ENCODE measurements at places on chromosomes 6 and 20. TPM values are rescaled to one million over a fixed set of nuclear protein-coding genes. Genes with fewer than 3 reads are reported as not detected.

DNA sequence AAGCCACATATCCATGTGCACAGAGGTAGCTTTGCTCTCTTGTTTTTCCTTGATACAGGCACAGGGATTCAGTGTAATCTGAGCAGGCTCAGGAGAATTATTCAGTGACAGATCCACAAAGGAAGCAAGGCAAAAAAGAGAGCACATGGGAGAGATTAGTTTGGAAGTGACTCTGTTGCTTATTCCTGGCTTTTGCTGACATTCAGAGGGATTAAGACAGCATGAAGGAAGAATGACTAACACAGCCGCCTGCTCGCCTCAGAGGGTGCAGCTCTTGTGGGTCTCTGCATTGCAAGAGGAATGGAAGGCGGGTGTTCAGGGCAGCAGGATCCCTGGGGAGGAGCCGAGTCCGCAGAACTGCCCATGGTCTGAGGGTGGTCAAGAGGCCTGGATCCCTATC lies 203.4 kb upstream of the KCNQ5 start:
- DNase-seq = no peak

GRCh38 chr6:15301179-15302006 lies 55.5 kb downstream of the JARID2 start:
- no peak for DNase-seq

Gene ARMC12
- 0.57 TPM for total RNA-seq

DNA sequence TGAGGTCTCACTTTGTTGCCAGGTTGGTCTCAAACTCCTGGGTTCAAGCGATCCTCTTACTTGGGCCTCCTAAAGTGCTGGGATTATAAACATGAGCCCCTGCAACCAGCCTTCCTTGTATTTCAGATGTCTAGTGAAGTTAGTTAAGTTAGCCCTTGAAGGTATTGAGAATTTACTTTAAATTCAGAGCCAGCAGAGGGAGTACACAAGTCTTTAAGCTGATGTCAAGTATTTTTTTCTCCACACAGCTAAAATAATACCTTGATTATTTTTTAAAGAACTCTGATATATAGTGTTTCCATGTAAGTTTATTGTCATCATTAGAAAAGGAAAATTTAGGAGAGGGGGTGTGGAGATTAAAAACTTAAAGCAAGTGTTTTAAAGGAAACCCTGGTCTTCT lies 9.8 kb downstream of the FOXO3 start:
- DNase-seq = no peak

DNA sequence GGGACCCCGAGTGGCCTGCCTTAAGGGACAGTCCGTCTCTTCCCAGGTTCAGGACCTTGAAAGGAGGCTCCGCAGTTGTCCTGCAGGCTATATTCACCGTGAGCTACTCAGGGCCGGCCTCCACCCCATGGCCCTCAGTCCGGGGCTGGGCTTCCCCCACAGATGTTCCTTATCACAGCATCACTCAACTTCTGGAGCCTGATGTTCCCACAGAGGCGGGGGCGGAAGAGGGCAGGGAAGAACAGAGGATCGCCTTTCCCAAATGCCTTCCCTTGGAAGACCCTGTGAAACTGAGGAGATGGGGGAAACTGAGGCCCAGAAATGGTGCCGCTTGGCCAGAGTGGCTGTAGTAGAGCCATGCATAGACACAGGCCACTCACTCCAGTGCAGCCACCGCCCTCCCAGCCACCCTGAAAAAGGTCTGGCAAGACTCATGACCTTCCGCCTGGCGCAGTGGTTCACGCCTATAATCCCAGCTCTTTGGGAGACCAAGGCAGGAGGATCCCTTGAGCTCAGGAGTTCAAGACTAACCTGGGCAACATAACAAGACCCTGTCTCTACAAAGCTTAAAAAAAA lies 4.3 kb upstream of the COX4I2 start:
- no peak for DNase-seq
